Ascending aorta (tissue), 2 donors: ENCODE measurements at places on chromosomes 12 and 14.

DNA sequence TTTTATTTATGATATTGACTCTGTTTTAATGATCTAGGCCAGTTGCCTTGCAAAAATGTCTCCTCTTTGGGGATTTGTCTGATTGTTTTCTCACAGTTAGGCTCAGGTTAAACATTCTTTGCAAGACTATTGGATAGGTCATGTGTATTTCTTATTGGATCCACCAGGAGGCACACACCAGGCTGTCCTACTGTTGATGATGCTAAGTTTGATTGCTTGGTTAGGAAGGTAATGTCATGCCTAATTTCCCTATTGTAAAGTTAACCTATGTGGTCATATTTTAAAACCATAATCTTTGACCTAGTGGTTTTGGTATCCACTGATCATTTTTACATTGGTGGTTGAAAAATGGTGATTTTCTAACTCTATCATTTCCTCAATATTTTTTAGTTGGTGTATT, 137.1 kb downstream of the BRMS1L start:
- no peak for DNase-seq

DNA sequence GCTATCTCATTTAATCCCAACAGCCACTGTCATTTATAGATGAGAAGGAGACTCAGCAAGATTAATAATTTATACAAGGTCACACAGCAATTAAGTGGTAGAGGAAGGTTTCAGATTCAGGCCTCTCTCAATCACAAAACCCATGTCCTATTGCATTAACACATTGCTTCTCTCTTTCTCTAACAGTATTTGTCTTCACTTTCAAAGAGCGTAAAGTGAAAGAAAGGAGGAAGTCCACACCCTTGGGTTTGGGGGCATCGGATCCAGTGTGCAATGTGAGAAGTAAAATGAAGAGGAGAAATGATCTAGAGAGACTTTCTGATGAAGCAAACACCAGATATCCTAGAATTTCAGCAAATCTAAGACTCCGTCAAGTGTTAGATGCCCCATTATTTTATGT, 7.0 kb upstream of the VRK1 start:
- no peak for DNase-seq

- DNase-seq = no peak
Observed at GRCh38 chr12:91364471-91365184, 182.0 kb upstream of the DCN start.

DNA sequence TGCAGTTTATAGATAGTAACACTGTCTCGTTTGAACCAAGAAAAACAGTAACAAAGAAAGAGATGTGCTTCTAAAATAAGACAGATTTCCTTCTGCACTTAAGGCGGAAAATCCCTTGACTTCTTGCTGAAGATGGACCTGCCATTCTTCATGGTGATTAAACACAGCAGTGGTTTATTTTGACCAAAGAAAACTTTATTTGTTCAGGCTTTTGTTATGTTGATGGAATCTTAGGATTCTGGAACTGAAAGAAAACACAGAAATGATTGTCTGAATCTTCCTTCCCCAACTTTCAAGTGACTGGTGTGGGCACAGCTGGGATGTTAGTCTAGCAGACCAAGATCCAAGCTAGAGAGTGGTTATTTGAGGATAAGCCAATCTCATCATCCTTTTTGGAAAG, 72.2 kb downstream of the DACT1 start:
- DNase-seq = no peak

DNA sequence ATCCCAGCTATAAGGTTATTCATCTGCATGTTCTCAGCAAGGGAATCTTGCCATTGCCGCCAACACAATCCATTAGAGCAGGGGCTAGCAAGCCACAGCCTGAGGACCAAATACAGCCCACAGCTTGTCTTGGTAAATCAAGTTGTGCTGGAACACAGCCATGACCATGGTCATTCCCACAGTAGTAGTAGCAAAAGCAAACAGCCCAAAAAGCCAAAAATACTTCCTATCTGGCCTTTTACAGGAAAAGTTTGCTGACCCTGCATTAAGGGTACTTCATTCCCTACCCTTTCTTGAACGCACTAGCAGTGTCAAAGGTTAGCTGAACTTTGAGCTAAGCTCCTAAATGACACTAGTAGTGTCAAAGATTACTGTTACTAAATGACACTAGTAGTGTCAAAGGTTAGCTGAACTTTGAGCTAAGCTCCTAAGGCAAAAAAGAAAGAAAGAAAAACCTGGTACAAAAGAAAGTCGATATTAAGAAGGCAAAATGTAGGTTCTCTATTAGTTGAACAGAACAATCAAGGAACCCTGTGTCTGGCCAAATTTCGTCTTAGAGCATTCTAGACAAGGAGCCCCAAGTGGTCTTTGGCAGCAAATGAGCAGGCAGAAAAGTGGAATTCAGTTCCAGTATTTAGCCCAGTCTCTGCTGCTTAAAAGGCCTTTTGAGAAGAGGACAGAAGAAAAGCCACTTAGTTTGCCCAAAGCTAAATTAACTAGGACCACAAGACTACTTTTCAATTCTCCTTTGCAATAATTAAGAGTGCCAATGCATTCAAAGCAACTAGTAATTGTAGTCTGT, 67.7 kb downstream of the NT5DC3 start:
- DNase-seq = no peak

DNA sequence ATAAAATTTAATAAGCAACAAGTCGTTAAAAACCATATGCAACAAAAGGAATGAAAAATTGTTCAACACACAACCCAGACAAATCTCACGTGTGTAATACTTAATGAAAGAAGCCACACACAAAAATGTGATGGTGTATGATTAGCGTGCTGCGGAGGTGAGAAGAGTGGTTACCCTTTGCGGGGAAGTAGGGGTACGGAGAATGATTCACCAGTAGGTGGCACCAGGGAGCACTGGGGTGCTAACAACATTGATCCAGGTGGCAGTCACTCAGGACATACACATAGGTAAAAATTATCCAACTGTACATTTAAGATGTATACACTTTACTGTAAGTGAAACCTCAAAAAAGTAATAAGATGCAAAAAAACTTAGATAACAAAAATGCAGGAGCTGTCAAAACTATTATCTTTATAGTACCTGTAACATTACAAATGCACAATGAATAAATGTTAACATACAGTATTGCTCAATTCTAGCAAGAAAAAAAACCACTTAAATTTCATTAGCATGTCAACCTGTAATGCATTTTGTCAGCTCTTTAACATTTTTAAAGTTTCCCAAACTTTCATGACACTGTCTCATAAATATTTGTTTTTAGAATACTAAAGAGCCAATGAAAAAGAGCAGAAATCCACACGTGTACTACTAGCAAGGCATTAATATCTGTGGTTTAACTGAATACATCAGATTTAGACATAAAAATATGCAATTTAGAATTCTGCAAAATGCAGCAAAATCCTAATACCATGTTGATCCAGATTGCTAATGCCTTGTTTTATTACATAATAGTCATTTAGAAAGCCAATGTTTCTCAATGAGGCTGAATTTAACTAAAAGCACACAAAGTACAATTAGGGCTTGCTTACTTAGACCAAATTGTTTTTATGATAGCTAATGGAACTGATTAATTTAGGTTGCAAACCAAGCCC, 46.7 kb downstream of the TMCC3 start:
- DNase-seq = no peak

DNA sequence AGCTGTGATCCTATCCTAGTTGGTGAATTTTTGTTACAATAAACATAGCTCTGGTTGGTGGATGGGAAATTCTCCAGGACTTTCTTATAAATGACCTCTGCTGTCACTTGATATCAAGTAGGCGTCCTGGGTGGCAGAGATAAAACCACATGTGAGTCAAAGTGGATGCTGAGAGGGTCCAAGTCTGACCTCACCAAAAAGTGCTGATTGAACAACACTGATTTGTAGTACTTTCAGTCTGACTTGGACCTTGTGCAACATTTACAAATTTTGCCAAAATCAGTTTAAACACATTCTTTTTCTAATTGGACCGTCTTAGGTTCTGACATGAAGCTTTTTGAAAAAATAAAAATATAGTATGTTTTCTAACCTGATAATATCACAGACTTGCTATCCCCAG, 585.6 kb downstream of the GALC start:
- no peak for DNase-seq

GRCh38 chr12:101634724-101635123, 40.0 kb downstream of the MYBPC1 start:
- no peak for DNase-seq

DNA sequence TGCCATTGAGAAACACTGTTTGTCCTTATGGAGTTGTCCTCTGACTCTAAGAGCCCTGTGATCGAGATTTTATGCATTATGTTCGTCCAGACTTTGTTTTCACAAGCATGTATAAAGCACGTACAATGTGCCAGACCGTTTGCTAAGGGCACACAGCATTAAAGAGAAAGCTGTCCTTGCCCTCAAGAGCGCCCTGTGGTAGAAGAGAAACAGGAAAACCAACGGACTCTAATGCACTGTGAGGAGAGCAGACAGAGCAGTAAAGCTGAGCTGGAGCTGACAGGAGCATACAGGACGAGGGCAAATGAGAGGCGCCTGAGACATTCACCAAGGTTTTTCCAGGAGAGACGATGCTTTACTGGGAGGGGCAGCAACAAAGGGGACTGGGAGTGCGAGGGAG, 66.2 kb upstream of the OVCH1 start:
- no peak for DNase-seq

GRCh38 chr14:98348505-98348904, 923.5 kb downstream of the BCL11B start:
- DNase-seq = no peak

DNA sequence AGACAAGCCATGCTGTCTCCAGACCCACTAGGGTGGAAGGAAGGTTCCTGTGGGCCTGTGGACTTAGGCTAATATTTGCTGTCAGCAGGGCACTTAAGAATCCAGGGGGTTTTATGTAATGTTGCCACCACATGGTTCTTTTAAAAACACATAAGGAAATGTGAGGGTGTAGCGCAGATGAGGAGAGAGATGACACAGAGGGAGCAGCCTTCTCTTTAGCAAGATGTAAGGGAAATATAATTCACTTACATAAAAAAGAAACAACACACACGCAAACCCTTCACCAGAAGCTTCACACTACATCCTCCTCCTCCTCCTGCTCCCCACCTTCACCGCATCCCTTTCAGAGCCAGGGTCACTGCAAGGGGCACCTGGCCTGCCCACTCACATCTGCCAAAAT, 4.9 kb upstream of the PIP4K2C start:
- DNase-seq = no peak

GRCh38 chr12:105015543-105015942, 29.4 kb downstream of the NOPCHAP1 start:
- no peak for DNase-seq

- no peak for DNase-seq
Observed at GRCh38 chr14:41785696-41786095, 179.0 kb downstream of the LRFN5 start.

GRCh38 chr12:89991807-89992590, 283.4 kb upstream of the ATP2B1 start:
- DNase-seq = no peak

- DNase-seq = no peak
Observed at GRCh38 chr14:105526776-105527380, 495 bp downstream of the TMEM121 start.

GRCh38 chr14:36773136-36773540, 111.5 kb downstream of the PAX9 start:
- no peak for DNase-seq

DNA sequence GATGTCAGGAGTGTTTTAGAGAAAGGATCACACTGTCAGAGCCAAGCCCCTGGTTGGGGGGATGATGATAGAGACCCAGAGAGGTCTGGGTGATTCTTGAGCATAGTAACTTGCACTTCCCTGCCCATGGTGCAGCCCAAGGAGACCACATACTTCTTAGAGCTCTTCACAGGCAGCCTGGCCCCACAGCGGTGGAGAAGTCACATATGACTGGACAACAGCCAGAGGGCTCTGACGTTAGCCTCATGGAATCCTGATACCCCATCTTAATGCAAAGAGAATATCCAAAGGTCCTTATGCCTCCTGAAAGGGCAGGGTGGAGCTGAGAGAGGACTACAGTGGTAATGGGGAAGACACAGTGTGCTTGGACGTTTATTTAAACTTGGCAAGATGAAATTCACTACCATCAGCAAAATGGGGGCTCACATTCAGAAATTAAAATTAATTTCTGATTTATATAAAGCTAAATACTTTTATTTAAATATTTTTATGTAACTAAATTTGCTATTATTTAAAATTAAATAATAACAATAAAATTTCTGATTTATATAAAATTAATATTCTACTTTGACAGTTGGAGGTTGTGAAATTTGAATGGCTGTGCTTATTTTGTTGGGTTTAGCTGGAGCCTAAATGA, 131.3 kb downstream of the KTN1 start:
- DNase-seq = no peak

- DNase-seq = no peak
Observed at GRCh38 chr12:24045816-24046257, 96.4 kb upstream of the SOX5 start.

GRCh38 chr14:94062344-94062940, 18.6 kb downstream of the DDX24 start:
- no peak for DNase-seq

DNA sequence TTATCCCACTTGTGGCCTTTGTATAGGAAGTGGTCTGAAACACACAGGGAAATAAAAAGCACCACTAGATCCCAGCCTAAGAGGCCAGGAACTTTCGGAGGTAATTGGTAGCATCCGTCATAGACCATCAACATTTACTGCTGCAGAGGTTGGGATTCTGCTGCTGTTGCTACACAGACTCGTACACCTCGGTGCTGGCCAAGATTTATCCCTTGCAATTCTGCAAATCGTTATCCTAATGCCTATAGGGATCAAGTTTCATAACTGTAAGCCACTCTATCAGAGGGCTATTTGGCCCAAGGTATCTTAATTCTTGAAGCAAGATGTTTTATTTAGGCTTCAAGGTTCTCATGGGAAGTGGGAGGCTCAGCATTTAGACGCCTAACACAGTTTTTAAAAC, 913.6 kb downstream of the GALC start:
- no peak for DNase-seq

DNA sequence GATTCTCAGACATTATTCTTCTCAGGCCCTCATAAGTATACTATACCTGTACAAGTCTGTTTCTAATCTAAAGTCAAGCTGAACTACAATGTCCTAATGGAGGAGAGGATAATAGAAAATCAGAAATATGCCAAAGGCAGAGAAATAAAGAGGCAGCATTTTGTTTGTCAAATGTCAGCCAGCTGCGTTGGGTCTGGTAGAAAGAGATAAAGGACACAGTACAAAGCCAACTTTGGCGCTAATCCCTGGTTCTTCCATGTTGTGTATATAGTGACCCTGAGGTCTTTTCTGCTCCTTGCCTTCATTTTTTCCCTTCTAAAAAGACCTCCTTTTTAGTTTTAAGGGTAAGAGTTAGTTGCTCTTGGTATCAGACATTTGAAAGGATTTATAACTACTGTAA, 103.1 kb downstream of the PRICKLE1 start:
- DNase-seq = no peak

- no peak for DNase-seq
Observed at GRCh38 chr12:16006752-16007151, 95.6 kb downstream of the DERA start.

- DNase-seq = no peak
Observed at GRCh38 chr12:162467-163307, 51.3 kb downstream of the SLC6A12 start.

DNA sequence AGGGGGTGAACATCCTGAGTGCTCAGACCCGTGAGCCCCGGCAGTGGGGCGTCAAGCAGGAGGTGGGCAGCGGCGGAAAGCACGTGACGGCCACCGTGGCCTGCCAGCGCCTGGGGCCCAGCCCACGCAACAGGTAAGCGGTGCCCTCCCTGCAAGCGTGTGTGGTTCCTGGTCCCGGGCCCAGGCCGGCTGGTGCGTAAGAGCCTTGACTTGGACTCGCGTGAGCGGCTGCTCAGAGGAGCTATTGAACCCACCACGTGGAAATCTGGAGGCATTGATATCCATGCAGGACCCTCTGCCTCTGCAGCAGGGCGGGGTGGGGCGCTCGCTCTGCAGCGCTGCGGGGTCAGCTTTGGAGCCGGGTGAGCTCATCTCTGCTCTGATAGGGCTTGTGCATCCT, 277.0 kb downstream of the TMEM132C start:
- no peak for DNase-seq
